Fibroblast of mammary gland (primary cell): ENCODE measurements at places on chromosomes 7 and 10.

DNA sequence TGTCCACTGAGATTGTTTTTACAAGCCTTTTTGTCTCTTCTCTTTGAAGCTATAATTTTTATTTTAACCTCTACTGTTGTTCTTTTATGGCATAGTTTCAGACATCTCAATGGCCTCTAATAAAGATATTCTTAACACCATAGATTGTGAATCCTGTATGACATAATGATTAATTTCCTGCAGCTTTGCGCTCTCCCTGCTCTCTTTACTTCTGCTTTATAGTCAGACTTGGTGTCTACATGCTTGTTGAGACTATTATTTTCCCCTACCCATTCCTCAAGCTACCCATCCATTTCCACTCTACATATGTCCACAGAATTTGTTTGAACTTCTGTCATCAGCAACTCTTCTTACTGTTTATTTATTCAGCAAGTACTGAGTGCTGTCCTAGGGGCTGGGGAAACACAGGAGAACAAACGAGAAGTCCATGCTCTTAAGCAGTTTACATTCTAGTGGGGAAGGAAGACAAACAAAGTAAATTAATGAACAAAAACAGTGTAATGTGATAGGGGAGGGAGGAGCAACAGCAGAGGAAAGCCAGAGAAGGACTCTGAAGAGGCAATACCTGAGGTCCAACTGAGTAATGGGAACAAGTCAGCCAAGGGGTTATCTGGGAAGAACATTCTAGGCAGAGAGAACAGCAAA lies 110.1 kb downstream of the CDK14 start:
- no peak for DNase-seq

GRCh38 chr7:78873117-78873516 lies 580.4 kb downstream of the MAGI2 start:
- no peak for DNase-seq

- DNase-seq = no peak
Measured at GRCh38 chr10:60388709-60389301, 870 bp downstream of the ANK3 start.

GRCh38 chr7:12401538-12402364 lies 1.9 kb downstream of the VWDE start:
- DNase-seq = no peak

DNA sequence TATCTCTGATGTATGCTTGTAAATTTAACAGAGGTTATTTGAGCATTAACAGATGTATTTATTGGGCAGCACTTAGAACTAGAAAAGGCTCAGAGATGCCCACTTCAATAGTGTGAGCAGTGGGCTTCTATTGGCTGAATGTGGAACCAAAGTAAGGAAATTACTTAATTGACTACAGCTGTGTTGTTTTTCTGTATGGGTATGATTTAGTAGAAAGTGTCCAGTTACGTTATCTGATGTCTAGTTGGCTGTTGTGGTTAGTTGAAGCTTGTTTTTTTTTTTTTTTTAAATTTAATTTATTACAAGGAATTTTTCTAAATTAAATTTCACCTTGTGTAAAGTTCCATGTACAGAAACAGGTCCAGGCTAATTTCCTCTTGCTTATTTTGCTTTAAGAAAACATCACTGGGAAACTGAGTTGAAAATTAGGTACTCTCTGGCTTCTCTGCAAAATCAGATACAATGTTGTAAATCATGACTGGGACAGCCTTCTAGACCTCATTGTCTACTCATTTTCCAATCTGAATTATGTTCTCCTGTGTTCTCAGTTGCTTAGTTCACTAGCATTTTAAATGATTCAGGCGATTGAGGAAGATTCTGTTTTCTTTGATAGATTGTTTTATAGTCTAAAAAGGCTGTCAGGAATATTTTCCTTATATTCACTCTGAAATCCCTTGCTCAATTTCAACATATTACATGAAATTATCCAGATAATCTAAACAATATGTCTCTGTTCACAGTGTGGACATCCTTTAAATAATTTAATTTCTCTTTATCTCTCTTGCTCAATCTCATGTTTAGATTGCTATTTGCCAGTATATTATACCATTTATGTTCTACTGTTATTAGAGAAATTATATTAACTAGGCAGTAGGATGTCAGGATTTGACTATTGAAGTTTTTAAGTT lies 53.0 kb downstream of the PHF14 start:
- DNase-seq = peak; percentile 38

- DNase-seq = no peak
Measured at GRCh38 chr7:151780631-151781030, 96.3 kb downstream of the PRKAG2 start.

DNA sequence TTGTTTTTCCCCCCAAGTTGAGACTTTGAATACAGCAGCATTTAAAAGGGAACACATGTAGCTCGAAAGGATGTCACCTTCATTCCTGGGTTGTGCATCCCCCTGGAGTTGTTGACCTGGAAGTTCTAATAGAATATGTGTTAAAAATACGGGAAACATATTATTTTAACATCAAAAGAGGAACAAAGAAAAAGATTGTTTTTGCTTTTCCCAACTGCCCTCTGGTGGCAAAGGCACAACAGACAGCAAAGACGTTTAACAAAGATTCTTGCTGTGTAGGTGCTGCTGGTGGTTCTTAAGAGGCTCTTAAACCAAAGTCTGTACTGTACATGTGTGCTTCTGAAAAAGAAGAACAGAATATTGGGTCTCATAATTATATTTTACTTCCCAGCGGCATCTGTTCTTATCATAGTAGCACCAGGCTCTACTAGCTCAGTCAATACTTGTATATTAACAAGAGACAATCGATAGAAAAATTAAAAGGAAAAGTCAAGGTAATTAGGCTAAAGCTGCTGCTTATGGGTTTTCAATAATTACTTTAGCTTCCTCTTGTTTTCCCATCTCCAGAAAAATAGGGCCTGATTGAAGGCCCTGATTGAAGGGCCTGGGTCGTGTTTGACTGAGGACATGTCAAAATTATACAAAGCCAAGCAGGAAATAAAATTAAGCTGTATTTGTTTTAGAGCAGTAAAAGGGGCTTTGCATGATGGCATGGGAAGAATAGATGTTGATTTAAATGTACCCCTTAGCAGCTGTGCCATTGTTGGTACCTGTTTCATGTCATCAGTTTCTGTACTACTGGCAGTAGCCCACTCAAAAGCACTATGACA lies 384.2 kb upstream of the LRGUK start:
- DNase-seq = peak; percentile 38

GRCh38 chr7:143322760-143323633 lies 7.1 kb downstream of the CLCN1 start:
- DNase-seq = peak; percentile 24

DNA sequence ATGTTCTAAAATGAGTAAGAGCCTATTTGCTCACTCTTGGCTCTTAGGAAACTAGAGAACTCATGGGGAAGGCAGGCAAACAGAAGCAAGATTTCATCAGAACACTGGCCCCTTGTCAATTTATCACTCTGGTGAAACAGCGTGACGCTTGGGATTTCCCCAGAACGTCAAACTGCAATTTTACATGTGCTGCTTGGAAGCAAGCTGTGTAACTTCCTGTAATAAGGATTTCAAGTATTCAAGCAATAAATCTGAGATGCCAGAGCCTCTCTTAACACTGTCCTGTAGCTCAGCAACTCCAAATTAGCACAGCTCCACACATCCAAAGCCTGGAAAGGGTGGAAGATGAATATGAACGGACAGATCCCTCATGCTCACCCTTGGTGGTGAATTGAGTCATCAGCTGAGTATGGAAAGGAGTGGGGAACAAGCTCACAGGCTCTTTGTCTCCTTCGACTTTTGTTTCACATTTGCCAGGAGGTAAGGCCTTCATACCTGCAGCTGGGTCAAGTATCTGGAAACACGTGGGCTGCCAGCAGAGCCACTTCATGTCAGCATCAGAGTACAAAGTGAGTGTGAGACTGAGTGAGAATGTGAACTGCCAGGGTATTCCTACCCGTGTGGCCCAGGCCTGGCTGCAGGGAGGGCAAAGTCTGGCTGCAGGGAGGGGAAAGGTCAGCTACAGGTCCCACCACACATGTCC lies 140.4 kb upstream of the NAMPT start:
- DNase-seq = peak; percentile 100

DNA sequence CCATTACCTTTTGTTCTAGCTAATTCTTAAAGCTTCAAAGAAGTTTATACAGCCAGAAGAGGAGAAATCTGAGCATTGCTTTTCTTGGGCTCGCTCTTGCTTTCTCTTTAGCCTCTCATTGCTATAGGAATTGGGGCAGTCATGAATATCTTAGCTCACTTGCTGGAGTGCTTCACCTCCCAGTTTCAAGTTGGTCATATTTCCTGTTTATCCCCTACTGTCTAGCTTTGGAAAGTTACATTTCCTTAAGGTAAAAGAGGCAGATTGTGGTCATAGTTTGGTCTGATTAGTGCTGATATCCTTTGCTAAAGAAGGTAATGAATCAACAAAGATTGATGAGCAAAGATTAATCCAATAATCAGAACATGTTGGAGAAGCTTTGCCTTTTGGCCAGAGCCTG lies 77.7 kb upstream of the GLI3 start:
- no peak for DNase-seq

- no peak for DNase-seq
Measured at GRCh38 chr10:70698211-70698610, 25.9 kb downstream of the ADAMTS14 start.

DNA sequence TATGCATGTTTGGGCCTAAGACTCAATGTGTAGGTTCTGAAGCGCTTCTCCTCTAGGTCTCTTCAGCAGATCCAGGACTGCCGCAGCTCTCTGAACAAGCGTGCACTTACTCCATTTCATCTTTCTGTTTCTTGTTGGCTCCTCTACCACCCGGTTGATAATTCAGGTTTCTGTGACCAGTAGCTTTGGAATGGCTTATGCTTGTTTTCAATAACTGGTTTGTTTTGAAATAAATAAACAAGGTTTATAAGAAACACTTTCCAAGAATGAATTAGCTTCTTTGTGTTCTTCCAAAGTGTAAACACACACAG lies 1.5 kb downstream of the MDFIC start:
- no peak for DNase-seq

GRCh38 chr7:43037531-43037930 lies 74.9 kb upstream of the HECW1 start:
- DNase-seq = no peak

DNA sequence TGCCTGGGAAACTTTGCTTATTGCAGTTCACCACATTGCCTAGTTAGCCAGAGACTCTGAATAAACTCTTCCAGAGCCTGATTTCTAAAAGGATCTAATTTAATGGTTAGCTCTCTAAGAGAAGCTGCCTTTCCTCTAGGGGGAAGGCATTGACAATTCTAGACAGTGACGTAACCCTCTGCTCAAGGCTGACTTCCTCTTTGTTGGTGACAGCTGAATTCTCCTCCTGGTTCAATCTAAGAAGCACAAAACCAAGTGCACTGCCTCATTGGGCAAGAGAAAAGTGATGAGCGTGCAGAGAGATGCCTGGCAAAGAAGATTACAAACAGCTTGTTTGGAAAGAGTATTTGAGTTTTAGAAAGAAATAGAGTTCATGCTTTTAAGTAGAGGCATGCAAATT lies 102.7 kb downstream of the MACC1 start:
- DNase-seq = peak; percentile 12

DNA sequence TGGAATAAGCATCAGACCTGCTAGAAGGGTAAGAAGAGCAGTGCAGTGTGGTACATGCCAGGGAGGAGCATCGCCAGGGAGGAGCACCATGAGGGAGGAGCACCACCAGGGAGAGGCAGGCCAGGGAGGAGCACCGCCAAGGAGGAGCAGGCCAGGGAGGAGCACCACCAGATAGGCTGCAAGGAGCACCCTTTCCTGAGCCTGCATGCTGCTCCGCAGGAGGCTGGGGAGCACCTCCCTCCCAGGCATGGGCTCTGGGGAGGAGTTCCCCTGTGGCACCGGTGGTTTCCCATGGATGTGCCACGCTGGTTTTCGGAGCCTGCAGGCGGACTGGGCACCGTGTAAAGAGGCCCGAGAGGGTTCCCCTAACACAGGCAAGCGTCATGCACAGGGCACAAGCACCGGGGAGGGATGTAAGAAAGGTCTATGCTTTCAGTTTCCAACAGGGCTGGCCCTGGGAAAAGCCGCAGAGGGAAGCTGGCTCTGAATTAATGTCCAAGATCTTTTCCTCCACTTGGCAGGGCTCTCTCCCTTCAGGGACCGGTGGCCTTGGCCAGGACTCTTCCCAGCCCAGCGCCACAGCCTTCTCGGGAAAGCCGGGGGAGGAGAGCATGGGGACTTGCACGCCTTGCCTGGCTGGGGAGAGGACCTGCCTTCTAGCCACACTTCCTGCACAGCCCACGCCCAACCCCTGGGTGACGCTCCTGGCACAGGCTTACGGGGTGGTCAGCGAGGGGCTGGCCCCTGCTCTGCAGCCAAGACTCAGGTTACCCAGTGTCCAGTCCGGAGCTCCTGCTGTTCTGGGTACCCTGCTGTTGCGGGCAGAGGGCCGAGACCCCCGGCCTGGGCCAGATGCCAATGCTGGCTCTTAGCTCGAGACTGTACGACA lies 11.5 kb upstream of the GPER1 start:
- DNase-seq = peak; percentile 26

- no peak for DNase-seq
Measured at GRCh38 chr7:75971309-75971960, 23.0 kb downstream of the TMEM120A start.

DNA sequence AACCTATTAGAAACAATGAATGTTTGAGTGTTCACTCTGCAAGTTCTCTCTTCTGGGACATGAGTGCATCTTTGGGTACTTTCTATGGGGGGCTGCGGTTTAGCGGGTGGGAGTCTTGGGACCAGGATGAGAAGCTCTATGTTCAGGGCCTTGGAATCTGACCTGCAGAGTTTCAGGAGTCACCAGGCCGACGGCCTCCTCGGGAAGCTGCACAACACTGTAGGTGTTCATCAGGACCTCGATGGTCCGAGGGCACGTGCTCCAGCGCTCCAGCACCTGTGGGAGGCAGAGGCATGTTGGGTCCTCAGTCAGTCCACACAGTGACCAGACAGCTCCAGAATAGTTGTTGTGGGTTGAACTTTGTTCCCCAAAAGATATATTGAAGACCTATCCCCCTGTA lies 8.9 kb upstream of the GBX1 start:
- no peak for DNase-seq

DNA sequence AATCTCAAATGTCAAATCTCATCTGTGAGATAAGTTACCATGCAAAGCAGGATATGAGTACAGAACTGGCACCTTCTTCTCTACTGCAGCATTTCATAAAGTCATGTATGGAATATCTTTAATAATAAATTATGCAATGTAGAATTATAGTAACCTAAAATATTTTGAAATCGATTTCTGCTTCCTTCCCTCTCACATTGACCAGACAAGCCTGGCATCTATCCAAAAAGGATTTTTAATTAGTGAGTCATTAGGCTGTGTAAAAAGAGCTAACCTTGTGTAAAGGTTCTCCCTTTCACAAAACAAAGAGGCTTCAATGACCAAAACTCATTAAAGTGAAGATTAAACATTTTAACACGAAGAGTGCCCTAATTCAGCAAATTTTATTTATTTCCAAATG lies 48.8 kb upstream of the EXOC6 start:
- DNase-seq = no peak

- DNase-seq = peak; percentile 66
Measured at GRCh38 chr10:45000752-45001380, at the start of gene ZNF22. ZNF22 (plus strand) TSS chr10:45000923; CDS start chr10:45003369, 2,446 bp downstream.

DNA sequence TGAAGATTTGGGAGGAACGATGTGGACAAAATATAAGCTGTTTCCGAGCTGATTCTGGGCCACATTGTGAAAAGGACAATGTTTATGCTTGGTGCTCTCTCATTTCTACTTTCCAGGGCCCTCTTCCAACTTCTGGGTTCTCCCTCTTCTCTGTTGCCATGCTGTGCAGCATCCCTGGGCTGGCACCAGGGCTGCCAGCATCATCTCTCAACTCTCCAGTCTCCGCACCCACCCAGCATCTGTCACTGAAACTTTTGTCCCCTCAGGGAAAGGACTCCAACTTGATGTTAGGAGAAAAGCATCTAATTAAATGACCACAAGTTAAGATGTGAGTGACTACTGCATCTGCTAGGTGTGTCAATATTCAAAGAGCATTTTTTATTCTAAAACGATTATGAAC lies 26.7 kb downstream of the CFAP58 start:
- no peak for DNase-seq
